ENCODE measurements at places on chromosomes 1 and 21.

DNA sequence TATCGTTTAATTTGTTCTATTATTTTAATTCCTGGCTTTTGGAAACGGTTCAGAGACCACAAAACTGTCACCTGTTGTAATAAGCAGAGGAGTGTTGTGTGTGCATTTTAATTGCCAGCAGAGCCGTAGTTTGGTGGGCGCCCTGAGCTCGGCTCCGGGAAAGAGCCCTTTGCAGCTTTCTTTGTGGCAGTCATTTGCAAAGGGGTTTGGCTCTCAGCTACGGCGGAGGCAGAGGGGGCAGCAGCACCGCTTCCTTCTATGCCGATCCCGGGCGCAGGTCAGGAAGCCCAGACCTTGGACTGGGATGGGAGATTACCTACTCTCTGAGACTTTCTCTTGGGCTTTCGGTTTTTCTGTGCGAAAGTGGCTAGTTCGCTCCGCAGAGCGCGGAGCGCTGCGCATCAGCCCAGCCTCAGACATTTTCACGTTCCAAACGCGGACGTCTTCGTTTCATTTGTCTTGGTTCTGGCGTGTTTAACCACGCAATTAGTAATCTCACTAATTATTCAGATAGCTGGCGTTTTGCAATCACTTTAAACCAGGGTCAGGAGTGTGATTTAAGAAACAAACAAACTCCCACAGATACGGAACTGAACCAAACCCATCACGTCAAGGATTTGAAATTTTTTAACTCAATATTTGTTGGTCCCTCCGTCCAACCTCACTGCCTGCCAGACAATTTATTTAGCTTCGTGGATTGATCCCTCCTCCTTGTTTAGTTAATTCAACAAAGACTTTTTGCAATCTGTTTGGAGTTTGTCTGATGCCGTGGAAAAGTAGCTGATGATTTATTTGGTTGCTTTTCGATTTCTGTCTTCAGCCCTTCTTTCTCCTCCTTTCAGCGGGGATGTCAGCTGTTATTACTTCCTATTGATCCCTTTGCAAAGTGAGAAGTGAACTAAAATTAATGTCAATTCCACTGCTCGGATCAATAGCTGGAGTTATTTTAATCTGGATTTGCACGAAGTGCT, 3.9 kb downstream of the RNF220 start:
- no peak for DNase-seq

- DNase-seq = no peak
These were observed 125.9 kb downstream of the PDE4B start for GRCh38 chr1:65918564-65918963.

- no peak for DNase-seq
These were observed 14.4 kb upstream of the IGSF5 start for GRCh38 chr21:39730418-39731157.

DNA sequence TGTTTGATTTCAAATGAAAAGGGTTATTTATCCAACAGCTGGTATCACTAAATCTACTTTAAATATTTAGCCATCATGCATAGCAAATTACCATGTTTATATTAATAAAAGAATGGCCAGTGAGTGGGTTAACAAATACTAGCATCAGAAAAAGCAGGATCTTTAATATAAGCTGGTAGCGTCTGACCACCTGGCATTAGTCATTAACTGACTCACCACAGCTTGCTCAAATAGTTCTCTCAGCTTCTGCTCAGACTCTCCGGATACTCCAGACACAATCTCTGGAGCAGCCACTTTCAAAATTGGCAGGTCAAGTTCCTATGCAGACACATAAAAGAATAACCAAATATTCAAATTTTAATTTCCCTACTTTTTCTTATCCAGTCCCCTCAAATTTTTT, 29.6 kb downstream of the NVL start:
- no peak for DNase-seq

DNA sequence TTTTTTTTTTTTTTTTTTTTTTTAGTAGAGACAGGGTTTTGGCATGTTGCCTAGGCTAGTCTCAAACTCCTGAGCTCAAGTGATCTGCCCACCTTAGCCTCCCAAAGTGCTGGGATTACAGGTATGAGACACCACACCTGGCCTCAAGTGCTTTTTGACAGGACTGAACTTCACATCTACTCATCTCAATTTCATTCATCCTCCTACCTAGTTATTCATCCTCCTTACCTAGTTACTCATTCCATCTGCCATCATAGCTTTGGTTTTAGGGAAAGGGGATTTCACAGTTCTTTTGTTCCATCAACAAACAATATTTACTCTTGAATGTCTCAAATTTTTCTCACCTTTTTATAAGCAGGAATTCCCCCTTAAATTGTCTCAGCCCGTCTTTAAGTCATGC, 38.6 kb upstream of the RALGPS2 start:
- DNase-seq = no peak

All from stimulated activated CD4-positive, alpha-beta T cell treated with anti-CD3 and anti-CD28 coated beads, Interleukin-4, amount 100 ng/mL, for 48 hours (primary cell).